ENCODE measurements at places on chromosomes 13 and 19.

GRCh38 chr19:34502582-34503411 lies 21.2 kb downstream of the WTIP start:
- DNase-seq = no peak

DNA sequence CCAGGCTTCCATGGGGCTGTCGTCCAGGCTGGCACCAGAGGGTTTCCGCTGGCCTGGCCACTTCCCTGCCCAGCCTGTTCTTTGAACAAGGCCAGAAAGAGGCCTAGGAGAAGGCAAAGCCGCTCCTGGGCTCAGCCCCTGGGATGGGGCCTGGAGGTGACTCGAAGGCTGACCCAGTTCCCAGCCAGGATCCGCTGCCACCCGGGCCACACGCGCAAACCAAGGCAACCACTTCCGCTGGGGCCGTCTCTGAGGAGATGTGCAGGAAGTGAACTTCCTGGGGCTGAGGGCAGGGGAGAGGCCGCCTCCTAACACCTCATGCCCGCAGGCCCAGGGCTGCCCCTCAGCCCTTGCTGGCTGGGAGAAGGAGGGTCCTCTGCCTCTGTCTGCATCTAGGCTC lies 15.2 kb downstream of the PLEKHF1 start:
- peak; percentile 96 for DNase-seq

DNA sequence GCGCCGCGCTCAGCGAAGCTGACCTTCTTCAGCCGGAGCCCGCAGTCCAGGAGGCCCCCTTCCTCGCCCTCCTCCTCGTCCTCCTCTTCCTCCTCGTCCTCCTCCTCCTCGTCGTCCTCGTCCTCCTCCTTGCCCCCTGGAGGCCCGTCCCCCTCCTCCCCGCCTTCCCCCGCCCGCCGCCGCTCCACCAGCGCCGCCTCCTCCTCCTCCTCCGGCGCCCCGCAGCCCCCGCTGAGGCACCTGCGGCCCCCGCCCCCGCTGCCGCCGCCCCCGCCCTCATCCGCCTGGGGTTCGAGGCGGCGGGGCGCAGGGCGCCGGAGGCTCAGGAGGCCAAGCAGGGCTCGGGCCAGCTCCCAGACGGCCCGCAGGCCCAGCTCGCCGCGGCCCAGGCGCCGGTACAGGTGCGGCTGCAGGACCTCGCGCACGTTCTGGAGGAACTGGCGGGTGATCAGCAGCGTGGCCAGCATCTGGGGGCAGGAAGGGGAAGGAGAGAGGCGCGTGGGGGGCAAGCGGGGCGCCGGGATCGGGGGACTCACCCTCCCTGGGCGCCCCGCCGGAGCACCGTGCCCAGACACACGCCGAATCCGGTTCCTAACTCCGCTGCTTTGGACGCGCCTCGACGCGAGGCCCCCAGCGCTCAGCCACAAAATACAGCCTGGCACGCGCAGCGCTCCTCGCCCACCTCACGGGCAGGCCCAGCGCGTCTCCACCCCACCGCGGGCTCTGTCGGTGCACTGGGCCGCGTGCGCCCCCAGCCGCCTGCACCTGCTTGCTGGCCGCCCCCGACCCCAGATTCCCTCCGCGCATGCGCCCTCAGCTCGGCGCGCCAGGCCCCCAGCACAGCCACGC lies 5.9 kb downstream of the ANO8 start:
- DNase-seq = no peak

DNA sequence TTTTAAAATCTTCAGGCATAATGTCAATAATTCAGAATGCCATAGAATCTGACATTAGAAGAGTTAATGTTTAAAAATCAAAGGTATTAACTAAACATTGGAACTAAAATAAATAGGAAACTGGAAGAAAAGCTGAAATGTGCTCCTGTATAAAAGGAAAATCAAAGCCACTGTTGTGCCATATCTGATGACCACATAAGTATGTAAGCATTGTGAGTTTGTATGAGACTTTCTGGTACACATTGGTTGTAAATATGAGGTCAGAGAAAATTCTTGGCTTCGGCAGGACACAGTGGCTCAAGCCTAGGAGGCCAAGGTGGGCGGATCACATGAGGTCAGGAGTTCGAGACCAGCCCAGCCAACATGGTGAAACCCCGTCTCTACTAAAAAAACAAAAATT lies 48.3 kb upstream of the INTS6 start:
- no peak for DNase-seq

- DNase-seq = no peak
Observed at GRCh38 chr13:37306778-37307544, 201.5 kb upstream of the CSNK1A1L start.

GRCh38 chr19:44746946-44747738 lies 1.4 kb upstream of the BCL3 start:
- peak; percentile 87 for DNase-seq

All from T-helper 2 cell (primary cell).